Activated T-helper 1 cell treated with Interleukin-2 at 50 U/mL for 16 hours (primary cell): ENCODE measurements at places on chromosomes 1 and 21.

- DNase-seq = no peak
Observed at GRCh38 chr1:24157918-24158481, 15.1 kb upstream of the IL22RA1 start.

DNA sequence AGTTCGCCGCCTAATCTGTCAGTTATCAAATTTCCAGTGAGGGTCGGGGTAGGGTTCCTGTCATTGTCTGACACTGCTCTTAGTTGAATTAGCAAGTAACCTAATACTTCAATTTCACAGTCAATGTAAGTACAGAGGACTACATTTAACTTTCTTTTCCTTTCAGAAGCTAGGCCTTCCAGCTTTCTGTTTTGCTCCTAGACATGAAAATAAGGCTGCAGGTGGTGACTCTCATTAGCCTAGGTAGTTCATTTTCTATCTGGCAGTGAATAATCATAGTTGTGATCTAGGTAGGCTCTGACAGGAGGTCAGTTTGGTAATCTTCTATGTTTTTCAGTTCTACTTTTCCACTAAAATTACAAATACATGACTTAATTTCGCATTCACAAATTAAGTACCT, 783.1 kb downstream of the MRPL39 start:
- DNase-seq = no peak

DNA sequence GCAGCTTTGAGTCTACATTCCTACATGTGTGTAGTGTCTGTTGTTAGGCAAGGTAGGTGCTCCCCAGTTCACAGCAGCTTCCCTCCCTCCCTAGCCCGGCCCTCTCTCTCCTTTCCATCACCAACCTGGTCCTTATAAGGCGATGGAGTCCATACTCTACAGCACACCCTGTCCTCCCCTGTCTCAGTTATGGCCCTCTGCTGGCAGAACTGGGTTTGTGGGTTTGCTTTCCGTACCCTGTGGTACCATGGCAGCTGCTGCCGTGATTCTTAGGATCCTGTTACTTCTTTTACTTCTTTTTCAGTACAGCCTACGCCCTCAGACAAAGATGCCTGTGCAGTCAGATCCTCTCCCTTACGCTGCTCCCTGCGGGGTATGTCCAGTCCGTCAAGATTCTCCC, 31.7 kb downstream of the AK5 start:
- peak; percentile 3 for DNase-seq

DNA sequence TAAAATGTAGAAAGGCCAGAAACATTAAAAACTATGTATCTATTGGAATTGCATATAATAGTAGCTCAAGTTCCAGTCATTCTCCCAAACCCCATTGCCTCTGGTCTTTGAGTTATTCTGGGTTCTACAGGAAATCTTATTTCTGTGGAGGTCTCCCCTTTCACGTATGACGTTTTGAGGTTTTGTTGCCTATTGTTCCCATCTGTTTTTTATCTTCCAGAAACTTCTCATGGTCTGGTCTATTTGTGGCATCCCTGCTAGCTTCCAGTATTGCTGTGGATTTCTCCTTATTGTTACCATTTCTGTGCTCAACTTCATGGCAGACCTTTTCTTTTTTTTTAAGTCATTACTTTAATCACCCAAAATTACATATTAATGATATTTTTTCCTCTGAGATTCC, 43.3 kb downstream of the DTL start:
- no peak for DNase-seq

DNA sequence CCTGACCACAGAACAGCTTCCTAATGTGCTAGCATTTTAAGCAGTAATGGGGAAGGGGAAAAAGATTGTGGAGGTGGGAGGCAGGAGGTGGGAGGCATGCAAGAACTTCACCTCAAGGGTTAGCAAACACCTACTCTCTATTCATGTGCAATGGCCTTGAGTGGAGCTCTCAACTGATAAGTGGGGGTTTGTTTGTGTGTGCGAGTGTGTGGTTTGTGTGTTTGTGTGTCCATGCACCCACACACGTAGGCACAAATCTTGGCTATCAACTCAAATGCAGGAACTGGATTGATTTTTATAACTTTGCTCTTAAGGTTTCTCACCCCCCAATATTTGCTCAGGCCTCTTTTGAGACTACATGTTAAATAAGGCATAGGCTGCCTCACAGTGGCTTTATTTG, 78.6 kb downstream of the SYT6 start:
- no peak for DNase-seq

GRCh38 chr1:15459771-15460707, 3.5 kb downstream of the CELA2A start:
- no peak for DNase-seq

- no peak for DNase-seq
Observed at GRCh38 chr1:1434824-1435105, 725 bp upstream of the VWA1 start.

DNA sequence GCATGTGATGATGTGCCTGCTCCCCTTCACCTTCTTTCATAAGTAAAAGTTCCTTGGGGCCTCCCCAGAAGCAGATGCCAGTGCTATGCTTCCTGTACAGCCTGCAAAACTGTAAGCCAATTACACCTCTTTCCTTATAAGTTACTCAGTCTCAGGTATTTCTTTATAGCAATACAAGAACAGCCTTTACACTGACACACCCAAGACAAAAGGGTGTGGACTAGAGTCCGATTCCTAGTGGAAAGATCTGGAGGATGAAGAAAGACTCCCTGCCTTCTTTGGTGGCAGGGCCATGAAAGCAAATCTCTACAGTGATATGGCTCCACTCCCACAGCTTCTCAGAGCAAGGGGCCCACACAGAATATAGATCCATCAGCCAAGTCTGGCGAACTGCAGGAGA, 209.7 kb upstream of the ST6GALNAC5 start:
- no peak for DNase-seq

GRCh38 chr1:187408212-187409004, 579.7 kb downstream of the PLA2G4A start:
- DNase-seq = no peak

DNA sequence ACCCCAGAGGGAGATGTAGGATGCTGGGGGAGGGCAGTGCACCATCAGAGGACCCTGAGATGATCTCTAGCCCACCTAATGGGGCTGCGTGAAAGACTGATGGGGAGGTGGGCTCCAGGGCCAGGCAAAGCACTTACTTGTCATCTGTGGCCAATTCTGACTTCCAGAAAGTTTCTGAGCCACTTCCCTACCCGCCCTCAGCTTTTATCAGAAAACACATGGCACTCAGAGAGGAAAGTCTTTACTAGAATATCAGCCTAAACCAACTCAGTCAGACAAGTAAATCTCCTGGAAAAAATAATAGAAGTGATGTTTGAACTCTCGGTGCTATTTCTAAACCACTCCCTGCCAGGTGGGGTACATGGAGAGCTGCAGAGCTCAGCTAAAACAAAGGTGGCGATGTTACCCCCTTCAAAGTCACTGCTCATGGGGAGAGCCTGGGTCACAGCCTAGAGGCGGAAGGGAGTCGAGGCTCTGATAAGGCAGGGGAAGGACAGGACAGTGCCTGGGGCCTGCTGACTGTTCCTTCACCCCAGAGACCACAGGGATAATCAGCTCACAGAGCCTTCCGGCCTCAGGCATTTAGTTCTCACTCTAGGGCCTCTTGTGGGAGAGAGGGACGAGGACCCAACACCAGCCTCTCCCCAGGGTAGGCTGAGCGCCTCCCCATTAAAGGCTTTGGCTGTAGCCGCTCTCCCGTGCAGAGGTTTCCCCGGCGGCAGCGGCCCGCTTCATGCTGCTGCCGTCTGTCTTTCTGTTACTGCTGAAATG, 14.2 kb downstream of the SMIM12 start:
- DNase-seq = no peak

DNA sequence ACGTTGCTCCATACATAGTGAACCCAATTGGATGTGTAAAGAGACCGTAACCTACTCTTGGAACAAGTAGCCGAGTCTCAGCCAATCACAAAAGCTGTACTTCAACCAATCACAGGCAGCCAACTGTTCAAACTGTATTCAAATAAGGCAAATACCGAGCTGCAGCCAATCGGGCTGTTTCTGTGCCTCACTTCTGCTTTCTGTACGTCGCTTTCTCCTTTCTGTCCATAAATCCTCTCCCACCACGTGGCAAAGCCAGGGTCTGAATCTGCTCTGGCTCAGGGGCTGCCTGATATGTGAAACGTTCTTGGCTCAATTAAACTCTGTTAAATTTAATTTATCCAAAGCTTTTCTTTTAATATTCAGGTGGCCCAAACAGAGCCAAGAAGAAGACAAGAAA, 210.3 kb downstream of the URB2 start:
- no peak for DNase-seq

DNA sequence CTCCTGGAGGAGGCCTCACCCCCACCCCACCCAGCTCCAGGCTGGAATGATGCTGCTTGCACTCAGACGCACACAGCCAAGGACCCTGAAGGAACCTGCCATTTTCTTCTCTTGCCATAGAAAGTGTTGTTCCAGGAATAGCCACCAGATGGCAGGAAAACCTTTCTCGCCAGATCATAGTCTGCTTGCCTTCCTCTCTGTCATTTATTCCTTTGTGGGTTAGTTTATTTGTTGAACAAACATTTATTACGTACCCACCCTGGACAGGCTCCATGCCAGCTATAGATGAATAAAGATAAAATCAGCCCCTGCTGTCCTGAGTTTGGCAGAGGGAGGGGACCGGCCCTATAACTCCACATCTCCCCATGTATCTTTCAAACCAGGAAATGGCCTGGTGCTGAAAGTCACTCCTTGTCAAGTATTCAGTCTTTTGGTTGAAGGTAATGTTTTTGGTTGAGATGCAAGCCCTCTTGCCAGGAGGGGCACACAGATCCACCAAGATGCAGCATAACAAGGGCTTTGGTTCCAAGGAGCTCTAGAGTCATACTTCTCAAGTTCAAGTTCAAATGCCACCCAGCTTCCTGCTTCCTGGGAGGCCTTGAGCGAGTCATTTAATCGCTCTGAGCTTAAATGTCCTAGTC, 7.0 kb upstream of the KCNC4 start:
- peak; percentile 26 for DNase-seq

DNA sequence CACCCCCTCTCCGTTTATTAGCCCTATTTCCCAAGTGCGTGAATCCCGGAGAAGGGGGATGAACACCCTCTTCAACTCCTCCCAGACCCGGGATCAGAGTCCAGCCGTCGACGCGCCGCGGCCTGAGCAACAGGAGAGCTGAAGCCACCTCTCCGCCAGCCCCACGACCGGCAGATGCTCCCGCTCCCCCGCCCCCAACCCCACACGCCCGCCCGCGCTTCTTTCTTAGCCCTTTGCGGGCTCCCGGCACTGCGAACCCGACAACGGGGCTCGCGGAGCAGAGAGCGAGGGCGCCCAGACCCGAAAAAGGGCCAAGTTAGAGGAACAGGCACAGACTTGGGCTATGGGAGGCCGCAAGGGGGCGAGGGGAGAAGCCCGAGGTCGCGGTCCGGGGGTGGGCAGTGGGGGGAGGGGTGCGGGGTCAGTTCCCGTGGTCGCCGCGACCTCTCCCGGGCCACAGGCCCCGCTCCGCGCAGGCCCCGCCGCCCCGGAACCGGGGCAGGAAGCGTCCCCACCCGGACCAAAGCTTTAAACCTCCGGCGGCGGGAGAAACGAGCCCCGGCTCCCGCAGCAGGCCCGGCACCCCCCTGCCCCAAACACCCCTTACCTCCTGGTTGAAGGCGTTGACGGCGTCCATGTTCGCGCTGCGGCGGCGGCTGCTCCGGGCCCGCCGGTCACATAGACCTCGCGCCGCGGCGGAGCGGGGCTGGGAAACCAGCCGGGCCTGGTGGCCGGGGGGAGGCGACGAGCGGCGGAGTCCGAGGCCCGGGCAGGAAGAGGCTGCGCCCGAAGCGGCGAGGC, 662 bp downstream of the SCAF4 start:
- peak; percentile 36 for DNase-seq

GRCh38 chr1:2300851-2301606, 72.9 kb downstream of the SKI start:
- peak; percentile 89 for DNase-seq

GRCh38 chr1:66626261-66626660, 92.3 kb downstream of the SGIP1 start:
- DNase-seq = no peak

GRCh38 chr21:18950045-18950740, 546.6 kb upstream of the TMPRSS15 start:
- DNase-seq = no peak

DNA sequence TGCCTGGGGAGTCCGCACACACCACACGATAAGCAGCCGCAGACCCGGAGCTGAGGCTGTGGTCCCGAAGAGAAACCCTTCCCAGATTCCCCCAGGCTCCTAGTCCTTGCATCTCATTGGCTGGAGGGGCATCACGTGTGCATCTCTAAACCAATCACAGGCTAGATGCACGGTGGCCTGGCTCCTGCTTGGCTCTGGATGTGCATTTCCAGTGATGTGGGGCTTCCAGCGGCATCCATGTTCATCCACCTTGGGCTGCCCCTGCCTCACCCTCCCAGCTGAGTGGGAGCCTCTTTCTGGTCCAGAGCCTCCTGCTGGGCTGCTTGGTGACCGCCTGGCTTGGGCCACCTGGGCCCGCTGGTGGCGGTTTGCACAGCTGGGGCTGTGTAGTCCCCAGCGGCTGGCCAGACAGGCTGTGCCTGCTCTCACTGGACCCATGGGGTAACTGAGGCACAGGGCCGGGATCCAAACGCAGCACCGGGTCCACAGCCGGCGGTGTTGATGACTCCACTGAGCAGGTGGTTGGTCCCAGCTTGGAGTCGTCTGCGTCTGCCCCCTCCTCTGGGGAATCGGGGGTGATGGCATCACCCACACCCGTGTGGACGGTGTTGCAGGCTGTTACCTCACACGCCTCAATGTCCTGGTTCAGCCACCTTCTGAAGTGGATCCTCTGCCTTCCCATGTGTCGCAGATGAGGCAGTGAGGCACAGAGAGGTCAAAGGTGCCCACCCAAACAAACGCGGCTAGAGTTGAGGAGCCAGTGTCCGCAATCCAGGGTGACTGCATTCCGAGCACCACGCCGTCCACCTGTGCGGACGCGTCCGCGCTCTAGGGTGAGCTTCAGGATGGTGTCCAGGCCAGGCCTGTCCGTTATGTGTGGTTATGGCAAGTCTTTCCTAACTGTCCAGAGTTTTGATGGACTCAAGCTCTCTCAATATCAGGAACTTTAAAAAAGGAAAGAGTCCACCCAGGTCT, 41.3 kb downstream of the COL6A1 start:
- DNase-seq = no peak

DNA sequence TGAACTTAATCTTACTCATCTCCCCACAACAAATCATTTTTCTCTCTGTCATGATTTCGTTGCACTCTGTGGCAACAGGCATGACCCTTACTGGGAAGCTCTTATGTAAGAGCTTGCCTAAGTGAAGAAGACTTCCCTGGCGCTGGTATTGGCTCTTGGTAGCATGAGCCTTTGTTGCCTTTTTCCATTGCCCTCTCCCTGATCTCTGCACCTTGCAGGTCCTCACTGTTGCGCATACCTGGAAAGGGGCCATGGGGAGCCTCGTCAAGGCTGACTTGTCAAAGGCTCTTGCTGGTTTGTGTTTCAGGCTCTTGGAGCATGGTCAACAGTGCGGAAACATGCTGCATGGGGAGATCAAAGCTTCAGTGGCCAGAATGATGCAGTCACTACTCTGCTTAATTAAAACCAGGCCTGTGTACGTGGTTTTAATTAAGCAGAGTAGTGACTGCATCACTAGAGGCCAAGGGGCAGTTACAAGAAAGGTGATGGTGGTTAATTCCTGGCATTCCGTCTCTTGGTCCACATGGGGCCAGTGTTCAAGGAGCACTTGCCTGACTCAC, 141.3 kb downstream of the SPATA46 start:
- no peak for DNase-seq

GRCh38 chr1:59340411-59341307, 43.8 kb downstream of the FGGY start:
- no peak for DNase-seq

GRCh38 chr1:168636642-168637111, 60.3 kb downstream of the XCL1 start:
- no peak for DNase-seq
